ENCODE measurements at places on chromosomes 12 and 14.

DNA sequence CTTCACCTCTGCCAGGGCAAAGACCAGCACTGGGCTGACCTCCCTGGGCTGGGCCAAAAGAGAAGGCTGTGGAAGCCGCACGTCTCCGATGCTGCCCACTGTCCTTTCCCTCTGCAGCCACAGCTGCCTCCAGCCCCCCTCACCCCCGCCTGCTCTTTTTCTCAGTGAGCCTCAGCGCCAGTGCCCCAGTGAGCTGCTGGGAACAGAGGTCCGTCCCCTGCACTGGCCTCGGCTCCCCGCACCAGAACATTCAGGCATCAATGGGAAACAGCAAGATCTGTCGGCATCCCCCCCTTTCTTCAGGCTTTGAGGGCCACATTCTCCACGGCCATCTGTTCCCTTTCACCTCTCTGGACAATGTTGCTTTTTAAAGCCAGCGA, 398.1 kb downstream of the ZFP36L1 start:
- no peak for DNase-seq

DNA sequence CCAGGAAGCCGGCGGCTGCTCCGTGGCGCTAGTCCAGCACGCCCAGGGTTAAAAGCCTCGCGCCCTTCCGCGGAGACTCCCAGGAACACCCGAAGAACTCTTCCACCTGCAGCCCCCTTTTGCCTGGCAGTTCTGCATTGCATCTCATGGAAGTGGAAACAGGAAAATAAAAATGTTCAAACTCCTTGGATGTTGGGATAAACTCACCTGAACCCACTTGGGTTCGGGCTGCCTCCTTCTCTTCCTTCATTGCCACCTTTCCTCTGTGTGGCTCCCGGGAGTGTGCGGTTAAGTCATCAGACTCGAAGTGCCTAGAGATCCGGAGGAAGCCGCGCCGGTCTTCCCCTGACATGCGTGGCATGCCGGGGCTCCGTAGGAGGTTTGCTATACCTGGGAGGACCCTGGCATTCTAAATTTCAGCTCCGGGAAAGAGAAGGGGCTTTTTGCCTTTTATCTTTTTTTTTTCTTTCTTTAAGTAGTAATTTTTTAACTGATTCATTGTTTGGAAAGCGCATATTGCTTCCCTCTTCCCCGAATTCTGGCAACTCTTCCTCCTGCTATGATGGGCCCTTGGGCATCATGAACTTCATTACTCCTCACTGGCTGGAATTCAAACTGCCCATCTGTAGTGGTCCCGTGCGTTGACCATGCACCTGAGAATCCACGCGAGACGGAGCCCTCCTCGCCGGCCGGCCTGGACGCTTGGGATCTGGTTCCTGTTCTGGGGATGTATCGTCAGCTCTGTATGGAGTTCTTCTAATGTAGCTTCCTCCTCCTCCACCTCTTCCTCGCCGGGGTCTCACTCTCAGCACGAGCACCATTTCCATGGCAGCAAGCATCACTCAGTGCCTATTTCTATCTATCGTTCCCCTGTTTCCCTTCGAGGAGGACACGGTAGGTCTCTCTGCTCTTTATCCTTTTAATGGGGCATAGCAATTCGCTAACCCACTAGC, 931.4 kb downstream of the DIO2 start:
- no peak for DNase-seq

DNA sequence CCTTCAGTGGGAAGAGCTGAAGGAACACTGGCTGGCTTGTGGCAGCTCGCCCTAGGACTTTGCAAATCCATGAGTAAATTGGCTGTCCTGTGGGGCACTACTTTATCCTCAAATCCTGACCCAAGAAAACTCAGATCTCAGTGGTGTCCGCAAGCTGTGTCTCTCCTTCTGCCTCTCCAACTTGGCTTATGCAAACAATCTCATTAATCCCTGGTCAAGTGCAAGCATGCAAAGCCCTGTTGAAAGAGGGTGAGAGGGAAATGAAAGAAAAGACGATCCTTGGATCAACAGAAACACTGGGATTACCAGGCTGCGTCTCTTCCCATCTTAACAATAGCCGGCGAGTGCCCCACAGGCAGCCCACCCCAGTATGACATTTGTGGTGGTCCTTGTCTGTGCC, 901.6 kb downstream of the BCL11B start:
- DNase-seq, result no peak

DNA sequence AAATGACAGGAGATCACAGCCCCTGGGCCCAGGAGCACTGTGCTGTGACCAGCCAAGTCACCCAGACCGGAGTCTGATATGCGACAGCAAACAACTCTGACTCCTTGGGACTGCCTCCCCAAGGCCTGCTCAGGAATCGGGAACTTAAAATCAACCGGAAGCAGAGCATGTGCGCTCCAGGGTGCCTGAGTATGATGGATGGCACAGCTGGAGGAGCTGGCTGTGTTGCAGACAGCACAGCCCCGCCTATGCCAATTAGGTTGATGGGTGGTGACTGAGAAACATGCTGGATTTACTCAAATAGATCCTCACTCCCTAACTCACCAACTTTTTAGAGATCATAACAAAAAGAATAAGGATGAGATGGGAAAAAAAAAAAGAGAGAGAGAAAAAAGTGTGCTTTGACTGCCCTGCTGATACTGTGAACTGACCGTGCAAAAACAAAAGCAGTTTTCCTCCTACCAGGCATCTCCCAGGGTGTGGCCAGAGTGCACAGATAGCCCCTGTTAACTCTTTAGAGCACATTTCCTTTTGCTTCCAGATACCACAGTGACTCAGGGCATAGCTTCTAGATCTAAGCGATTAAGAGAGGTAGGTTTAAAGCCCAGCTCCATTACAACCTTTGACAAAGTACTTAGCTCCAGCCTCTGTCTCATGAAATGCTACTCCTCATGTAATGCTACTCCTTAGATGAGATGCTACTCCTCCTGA, 27.4 kb upstream of the STON2 start:
- no peak for DNase-seq

- no peak for DNase-seq
Measured at GRCh38 chr12:115473257-115473956, 789.4 kb upstream of the TBX3 start.

DNA sequence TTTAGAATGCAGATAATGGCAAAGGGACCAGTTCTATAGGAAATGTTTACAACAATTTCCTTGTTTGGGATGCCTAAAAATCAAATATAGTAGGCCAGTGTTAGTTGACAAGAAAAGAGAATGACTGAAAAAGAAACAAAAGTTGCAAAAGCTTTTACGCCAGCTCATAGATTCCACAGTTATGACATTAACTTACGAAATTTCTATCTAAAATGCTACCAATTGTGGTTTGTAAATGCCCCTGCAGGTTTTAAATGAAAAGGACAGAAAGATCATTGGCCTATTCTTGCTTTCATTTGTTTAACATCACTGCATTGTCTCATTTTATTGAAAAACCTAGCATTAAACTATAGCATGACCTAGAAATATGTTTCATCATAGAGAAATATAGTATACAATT, 345.8 kb downstream of the CCDC91 start:
- DNase-seq, result no peak

DNA sequence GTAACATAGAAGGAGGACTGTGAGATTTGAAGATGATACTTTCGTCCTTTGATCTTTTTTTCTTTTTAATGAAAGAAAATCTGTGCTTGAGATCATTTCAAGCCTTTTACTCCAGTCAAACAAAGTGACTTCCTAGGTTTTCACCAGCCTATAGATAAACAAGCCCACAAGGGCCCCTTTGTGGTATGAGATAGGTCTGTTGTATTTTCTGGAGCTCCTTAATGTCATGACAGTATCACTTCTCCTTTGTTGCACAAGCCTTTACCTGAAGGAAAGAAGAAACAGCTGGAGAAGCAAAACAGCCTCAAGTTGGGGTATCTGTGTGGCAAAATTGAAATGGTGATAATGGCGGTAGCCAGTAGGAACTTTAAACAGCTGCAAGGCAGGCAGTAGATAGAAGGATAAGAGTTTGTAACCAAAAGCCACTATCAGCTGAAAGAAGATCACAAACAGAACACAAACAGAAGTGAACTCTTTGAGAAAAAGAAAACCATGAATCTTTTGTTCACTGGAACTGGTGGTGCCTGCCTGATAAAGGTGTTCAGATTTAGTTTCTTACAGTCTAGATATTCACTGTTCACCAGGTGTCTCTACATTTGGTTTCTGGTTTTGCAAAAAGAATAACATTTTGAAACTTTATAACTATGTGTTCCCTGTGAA, 96.8 kb downstream of the LGR5 start:
- no peak for DNase-seq

GRCh38 chr12:51269174-51270066, 795 bp downstream of the SMAGP start:
- no peak for DNase-seq

Data from esophagus squamous epithelium (tissue), 5 donors.